ENCODE measurements at places on chromosomes 7 and 10. TPM values are rescaled to one million over a fixed set of nuclear protein-coding genes. Genes with fewer than 3 reads are reported as not detected.

DNA sequence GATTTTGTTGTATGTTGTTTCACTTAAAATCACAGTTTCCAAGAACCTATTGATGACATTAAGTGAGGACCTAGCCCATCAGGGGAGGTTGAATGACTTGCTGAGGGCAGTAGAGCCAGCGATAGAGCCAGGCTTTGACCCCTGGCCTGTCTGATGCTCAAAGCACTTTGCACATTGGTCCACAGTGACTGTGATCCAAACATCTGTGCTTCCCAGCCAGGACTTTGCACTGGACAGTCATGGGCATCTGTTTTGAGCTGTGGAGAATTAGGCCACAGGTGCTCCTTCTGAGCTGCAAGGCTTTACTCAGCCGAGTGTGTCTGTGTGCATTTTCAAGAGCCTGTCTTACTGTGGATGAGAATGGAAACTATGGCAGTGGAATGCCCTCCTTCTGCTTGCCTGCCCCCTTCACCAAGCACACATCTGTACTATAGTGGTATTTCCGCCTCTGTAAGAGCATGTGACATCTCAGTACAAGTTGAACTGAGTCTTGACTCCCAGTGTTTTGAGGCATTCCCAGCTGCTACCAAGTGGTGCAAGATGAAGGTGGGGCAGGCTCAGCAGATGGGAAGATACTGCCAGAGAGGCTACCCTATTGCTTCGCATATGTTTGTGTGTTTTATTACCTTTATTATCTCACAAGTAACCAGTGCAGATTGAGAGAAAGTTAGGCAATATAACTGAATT lies 72.7 kb upstream of the AOAH start:
- no peak overlapping the region for H3K27ac ChIP-seq
- DNase-seq, result no peak
- H3K4me3 ChIP-seq, result no peak overlapping the region
- H3K4me1 ChIP-seq, result no peaks in the 10 kb centered on the region

- peak; percentile 69 for DNase-seq
- H3K4me1 ChIP-seq, result no peaks in the 10 kb centered on the region
- no peak overlapping the region for H3K27ac ChIP-seq
Observed at GRCh38 chr7:48875045-48875916, 49.1 kb upstream of the CDC14C start.

- H3K4me1 ChIP-seq, result no peaks in the 10 kb centered on the region
- no peak for DNase-seq
- no peak overlapping the region for H3K27ac ChIP-seq
- H3K27me3 ChIP-seq, result no peaks in the 10 kb centered on the region
- no peaks in the 10 kb centered on the region for H3K36me3 ChIP-seq
- no peak overlapping the region for H3K4me3 ChIP-seq
Observed at GRCh38 chr10:20215547-20216152, 399.4 kb downstream of the PLXDC2 start.

DNA sequence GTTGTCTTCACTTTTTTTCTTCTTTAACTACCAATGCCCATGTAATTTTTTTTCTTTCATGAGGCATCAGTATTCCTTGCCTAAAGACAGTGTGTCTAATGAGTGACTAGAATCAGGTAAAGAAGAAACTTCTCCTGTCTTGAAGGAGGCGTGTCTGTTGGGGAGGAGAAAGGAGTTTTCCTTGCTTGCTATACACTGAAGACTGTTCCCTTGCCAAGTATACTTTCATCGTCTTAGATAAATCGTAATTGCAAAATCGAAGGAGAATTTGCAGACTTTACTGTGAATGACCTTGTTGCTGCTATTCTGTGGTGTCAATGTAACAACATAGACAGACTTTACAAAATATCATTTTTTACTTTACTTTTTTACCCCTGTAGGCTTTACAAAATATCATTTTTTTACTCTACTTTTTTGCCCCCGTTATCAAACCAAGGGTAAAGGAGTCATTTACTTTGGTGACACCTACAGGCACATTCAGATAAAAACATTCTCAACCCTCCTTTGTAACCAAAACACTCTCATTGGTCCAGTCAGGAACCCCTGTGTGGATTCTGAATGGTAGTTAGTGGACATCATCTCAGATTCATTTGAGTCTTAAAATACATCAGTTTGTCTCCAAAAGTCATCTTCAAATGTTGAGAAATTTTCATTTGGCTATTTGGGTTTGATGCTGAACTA lies 232.4 kb downstream of the AHR start:
- no peak for DNase-seq
- H3K36me3 ChIP-seq, result no peaks in the 10 kb centered on the region
- H3K27ac ChIP-seq, result no peak overlapping the region
- no peaks in the 10 kb centered on the region for H3K4me1 ChIP-seq

DNA sequence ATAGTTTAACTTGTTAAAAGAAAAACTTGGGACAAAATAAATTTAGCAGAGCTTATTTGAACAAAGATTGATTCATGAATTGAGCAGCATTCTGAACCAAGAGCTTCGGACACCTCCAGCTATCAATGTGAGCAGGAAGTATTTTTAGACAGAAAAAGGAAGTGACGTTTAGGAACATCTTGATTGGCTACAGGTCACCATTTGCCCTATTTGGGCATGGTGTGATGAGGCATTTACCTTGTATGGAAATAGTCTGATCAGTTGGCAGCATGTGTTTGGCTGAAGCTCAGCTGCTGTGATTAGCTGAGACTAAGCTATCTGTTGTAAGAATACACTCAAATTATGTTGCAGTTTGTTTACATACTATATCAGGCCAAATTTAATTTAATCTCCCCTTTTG lies 185.1 kb downstream of the ATRNL1 start:
- no peak overlapping the region for H3K27ac ChIP-seq
- no peaks in the 10 kb centered on the region for H3K27me3 ChIP-seq
- H3K4me1 ChIP-seq, result no peaks in the 10 kb centered on the region
- no peak overlapping the region for H3K4me3 ChIP-seq
- DNase-seq, result no peak

ADCY1 gene
- total RNA-seq, result 0.87 TPM

RP9 gene
- total RNA-seq, result 2.2 TPM

PTPRN2 gene
- total RNA-seq, result 136 TPM

DNA sequence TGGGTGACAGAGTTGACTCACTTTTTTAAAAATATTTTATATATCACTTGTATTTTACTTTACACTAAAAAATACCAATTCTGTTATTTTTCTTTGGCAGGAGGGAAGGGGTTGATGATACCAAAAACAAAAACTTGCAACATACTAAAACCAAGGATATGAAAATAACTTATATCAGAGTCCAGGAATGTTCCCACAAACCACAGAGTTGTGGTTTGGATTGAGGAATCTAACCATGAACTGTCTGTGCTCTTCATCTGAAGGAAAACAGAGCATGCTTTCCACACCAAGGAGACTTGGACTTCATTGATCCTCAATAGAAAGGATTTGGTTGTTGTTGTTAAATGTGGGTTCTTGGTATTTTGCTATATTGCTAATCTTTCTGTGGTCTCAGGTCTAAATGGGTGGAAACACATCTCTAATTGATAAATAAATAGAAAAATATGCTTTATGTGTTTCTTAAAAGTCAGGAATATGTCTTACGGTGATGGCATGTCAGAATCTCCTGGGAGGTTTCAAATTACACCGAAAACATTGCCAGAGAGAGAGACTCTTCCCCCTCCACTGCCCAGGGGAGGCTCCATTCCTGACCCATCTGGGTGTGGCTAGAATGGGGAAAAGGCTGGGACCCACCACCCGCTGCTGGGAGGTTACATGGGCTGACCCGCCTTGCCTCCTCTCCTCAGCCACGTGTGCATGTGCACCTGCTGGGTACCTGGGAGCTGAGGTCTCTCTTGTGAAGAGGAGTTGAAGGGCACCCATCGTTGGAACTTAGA lies 46.9 kb upstream of the STK17A start:
- H3K27me3 ChIP-seq, result no peaks in the 10 kb centered on the region
- DNase-seq, result no peak
- H3K4me1 ChIP-seq, result no peaks in the 10 kb centered on the region
- H3K36me3 ChIP-seq, result no peaks in the 10 kb centered on the region
- H3K27ac ChIP-seq, result no peak overlapping the region

SORBS1 gene
- 44.9 TPM for total RNA-seq
